NCI-H1694 treated with DMSO at 0.1 percent for 48 hours (cell line): ENCODE measurements at places on chromosomes 1 and 21.
A peak's percentile ranks its signal among the peaks of the same experiment; 100 is the strongest.

DNA sequence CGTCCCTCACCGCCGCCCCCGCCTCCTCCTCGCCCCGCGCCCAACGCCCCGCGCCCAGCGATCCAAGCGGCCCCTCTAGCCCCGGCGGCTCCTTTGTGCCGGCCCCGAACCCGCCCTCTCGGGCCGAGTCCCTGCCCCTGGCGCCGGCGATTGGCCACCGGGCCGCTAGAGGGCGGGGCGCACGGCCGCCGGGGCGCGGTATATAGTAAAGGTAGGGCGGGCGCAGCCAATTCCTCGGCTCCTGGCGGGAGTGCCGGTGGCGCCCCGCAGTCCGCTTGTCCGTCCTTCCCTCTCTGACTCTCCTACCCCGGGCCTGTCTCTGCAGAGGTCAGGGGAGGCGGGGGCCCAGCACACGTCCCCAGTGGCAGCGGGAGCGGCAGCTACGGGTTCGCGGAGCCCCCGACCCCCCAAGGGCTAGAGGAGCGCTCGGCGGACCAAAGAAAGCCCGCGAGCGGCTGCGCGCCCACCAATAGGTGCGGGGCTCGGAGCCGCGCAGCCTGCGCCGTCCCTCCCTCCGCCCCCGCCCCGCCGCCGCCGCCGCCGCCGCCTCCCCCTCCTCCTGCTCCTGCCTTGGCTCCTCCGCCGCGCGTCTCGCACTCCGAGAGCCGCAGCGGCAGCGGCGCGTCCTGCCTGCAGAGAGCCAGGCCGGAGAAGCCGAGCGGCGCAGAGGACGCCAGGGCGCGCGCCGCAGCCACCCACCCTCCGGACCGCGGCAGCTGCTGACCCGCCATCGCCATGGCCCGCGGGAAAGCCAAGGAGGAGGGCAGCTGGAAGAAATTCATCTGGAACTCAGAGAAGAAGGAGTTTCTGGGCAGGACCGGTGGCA lies at the start of gene ATP1B1:
Gene ATP1B1 (plus strand): TSS at position 596 of the 826 bp plus-strand sequence. CDS start 140 bp downstream, at position 736.
- DNase-seq: peak; percentile 83

DNA sequence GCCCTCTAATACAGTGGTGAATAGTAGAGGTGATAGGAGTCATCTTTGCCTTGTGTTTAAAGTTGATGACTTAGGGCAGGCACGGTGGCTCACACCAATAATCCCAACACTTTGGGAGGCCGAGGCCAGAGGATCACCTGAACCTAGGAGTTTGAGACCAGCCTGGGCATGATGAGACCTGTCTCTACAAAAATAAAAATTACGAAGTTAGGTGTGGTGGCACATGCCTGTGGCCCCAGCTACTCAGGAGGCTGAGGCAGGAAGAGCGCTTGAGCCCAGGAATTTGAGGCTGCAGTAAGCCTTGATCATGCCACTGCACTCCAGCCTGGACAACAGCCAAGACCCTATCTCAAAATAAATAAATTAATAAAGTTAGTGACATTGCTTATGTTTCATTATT lies 26.6 kb downstream of the CAPZA1 start:
- DNase-seq: no peak

DNA sequence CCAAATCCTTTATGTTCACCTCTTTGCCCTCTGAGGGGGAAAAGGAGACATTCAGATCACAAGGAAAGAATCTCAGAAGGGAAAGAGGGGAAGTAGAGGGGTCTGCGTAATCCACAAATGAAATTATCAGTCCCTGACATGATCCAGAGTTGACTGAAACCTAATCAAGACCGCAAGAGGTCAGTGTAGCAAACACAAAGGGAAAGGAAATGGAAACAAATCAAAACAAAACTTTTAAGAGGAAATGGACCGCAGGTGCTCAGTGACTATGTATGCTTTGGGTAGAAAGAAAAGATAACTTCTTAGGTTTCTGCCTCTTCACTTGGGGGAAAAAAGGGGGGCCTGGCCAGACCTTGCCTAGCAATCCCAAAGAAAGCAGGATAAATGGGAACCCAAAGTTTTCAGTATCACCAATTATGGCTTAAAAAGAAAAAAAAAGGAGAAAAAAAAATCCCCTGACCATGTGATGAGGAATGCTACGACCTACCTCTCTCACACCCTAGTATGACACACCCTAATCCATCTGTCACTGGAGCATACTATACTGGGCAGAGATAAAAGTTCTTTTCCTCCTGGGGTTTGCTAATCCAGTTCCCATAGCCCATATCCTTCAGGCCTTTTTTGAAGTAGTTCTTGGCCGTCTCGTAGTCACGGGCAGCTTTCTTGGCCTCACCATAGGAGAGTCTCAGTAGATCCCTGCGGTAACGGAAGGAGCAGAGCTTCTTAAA lies 16.9 kb downstream of the CHRNB2 start:
- no peak for DNase-seq

GRCh38 chr1:9595968-9596340 lies 7.2 kb downstream of the TMEM201 start:
- no peak for DNase-seq

- DNase-seq: no peak
Measured at GRCh38 chr1:8281843-8282509, 35.9 kb upstream of the SLC45A1 start.

GRCh38 chr1:9413071-9413876 lies 120.6 kb downstream of the SPSB1 start:
- no peak for DNase-seq
